SJSA1 (cell line): ENCODE measurements at places on chromosomes 3 and 15.

DNA sequence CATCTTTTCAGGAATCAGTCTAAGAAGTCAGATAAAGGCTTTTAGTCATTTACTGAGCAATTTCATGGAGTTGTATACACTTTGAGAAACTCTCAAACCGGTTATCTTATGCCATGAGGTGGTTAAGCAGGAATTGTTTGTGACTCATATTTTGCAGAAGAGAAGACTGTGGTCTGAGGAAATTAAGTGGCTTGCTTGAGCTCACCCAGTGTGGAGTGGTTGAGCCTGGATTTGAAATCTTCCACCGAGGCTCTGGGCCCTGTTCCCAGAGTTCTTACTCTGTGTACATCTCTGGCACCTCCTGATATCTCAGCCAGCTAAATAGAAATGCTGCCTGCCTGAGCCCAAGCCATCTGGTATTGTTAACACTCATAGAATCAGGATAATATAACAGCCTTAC is 37.8 kb upstream of the BCL6 start:
- no peak for DNase-seq

- no peak for DNase-seq
Observed at GRCh38 chr3:105255350-105255749, 111.4 kb upstream of the ALCAM start.

DNA sequence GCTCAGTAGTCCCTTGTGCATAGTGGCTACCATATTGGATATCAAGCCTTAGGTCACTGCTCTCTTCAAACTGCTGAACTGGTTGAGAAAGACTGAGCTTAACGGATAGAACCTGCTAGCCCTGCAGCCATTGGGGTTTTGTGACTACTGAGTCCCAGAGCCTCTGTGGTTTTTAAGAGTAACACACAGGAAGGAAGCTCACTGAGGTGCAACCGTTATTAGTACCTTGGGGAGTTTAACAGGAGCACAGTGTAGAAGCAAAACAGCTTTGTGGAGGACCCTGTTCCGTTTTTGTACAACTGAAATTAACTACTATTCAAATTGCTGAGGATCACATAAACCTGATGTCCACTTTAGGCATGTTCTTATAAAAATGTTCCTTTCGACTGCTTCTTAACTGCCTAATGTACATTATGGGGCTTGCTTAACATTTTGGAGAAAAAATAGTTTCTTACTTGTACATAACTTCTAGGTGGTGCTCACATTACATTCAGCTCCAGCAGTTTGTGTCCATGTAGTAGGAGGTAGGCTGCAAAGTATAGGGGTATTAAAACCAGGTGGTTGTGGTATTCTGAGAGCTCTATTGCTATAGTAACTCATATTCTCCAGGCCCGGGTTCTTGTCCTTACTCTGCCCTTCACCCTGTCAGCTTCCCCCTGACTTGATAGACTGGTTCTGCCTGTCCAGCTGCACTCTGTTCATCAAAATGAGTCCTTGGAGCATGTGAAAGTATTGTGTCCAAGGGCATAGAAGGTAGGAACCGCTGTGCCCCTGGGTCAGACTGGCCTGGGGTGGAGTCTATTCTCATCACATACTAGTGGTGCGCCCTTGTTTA is 17.3 kb downstream of the PXK start:
- no peak for DNase-seq

- DNase-seq: no peak
Observed at GRCh38 chr15:79172801-79173460, 82.4 kb upstream of the RASGRF1 start.

DNA sequence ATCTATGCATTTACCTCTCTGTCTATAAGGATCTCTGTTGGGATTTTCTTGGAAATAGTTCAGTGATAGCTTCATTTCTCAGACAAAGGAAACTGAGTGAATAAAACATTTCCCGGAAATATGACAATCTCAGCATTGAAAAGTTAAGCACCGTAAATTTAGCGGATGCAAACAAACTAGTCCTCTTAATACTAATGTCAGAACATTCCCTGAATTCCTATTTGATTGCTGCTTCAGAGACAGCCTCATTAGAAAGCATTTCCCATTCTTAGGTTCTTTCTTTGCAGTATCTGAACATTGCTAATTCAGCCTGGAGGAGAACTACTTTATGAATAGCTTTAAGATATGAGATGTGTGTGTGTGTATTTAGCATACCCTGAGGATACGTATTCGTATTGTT is 101.3 kb downstream of the NR2F2 start:
- DNase-seq: no peak

DNA sequence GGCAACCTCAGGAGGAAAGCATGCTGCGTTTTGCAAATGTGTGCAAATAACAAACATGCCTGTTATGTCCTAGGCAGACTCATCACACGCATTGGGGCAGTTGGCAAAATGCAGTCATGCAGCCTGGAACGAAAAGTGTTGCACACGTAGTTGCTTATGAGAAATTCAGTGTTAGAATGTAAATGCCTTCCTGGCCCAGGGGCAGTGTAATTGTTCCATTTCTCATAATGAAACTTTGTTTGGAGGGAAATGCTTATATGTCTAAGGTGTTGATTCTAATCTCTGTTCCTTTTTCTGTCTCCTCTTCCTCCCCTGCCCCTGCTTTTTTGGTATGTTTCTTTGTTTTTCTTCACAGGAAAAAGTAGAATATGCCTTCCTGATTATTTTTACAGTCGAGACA is 156.0 kb downstream of the CACNA1D start:
- DNase-seq: no peak

GRCh38 chr3:157248590-157249422 is 88.9 kb upstream of the CCNL1 start:
- peak; percentile 71 for DNase-seq

- DNase-seq: peak; percentile 59
Observed at GRCh38 chr15:70127288-70127746, 29.6 kb upstream of the TLE3 start.

- DNase-seq: peak; percentile 66
Observed at GRCh38 chr15:28955160-28955992, 69.6 kb downstream of the APBA2 start.

- DNase-seq: no peak
Observed at GRCh38 chr3:8103954-8104353, 397.7 kb upstream of the LMCD1 start.

DNA sequence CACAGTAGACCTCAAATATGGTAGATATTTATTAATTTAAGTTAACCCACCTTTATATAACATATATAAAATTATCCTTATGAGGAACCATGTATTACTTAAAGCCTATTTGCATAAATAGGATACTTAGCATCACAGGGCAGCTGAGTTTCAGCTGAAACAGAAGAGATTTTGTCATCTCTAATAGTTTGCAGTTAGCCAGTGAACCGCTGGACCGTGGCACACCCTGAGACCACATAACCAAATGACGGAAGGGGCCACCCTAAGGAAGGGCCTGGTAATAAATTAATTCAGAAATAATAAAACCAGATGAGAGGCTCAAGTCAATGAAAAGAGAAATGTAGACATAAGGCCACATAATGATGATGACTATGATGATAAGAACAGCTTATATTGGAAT is 107.7 kb downstream of the MYO5A start:
- DNase-seq: no peak

- no peak for DNase-seq
Observed at GRCh38 chr3:137061186-137061585, 103.4 kb downstream of the IL20RB start.

- no peak for DNase-seq
Observed at GRCh38 chr15:53591041-53591440, 168.4 kb downstream of the WDR72 start.

DNA sequence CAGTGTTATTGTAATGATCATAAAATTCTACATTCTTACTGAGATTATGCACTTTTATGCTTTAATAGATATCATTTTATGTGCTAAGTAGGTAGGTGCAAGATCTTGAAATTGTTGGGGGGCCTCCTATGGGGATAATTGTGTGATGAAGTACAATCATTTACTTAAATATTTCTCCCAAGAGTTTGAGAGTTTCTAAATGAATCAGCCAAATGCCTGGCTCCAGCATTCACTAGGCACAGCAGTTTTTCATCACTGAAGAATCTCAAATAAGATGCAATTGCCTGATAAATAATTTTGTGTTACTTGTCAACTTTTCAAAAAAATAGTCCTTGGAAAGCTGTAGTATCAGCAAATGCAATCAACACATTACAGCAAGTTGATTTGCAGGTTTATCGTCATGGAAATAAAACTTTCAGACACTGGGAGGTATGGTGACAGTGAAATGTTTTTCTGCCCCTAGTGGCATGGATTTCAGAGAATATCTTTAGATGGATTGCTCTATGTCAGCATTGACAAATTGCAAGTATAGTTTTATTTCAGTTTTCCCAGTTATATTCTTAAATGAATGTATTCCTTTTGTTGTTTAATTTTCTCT is 167.1 kb downstream of the NEK11 start:
- DNase-seq: no peak

GRCh38 chr3:32797776-32798175 is 20.0 kb upstream of the TRIM71 start:
- DNase-seq: no peak

DNA sequence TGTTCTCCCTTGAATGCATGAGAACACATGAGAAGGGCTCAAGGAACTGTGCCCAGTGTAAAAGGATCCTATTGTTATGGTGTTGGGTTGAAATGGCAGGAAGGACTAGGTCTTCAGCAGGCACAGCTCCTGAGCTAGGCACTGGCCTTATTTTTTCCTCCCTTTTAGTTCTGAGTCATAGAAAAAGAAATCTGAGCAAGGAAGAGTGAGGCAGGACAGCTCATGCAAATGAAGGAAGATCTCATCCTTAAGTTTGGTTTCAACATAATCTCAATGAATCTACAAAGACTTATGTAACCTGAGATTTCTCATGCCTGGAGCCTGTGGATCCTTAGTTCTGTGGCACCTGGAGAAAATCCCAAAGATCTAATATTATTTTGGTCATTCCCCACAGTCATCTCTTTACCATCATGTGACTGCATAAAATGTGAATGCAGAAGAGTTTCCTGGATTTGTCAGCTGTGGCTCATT is 188.6 kb upstream of the TBL1XR1 start:
- no peak for DNase-seq

GRCh38 chr15:88681610-88682221 is 42.9 kb downstream of the ISG20 start:
- DNase-seq: no peak

DNA sequence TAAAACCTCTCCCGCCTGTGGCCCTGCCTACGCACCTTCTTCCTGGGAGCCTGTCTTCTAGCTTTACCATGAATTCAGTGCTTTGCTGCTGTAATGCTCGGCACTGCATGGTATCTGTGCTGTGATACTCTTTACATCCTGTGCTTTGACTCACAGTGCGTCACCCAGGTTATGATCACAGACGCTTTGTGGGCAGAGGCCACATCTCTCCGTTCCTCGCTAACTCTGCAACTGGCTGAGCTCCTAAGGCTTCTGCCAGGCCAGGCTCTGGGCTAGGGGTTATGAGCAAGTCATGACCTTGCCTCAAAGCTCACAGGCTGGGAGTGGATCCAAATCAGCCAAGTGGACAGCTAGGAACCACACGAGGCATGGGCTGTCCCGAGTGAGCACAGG is 23.2 kb downstream of the SPTBN5 start:
- DNase-seq: no peak

GRCh38 chr3:127747066-127747465 is 74.3 kb downstream of the ABTB1 start:
- DNase-seq: no peak

DNA sequence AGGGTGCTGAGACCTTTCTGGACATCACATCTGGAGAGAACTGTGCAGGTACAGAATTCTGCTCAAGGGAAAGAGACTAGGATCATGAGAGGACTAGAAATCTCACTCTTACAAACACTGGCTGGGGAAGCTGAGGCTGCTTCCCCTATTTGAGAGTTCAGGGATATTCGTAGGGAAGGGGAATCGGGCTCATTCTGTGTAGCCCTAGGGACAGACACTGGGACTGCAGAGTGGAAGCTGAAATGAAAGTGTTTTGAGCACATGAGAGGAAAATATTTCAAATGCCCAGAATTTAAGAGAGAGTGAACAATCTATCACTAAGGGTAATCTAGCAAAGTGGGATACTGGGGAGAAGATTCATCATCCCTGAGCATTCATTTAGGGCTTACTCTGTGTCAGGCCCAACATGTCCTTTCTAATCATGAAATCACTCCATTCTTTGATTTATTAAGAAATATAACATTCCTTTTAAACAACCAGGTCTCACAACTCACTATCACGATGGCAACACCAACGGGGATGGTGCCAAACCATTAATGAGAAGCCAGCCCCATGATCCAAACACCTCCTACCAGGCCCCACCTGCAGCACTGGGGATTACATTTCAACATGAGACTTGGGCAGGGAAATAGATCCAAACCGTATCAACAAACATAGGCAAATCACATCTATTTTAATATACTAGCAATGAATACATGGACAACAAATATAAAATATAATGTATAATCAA is 63.0 kb downstream of the CPN2 start:
- no peak for DNase-seq

DNA sequence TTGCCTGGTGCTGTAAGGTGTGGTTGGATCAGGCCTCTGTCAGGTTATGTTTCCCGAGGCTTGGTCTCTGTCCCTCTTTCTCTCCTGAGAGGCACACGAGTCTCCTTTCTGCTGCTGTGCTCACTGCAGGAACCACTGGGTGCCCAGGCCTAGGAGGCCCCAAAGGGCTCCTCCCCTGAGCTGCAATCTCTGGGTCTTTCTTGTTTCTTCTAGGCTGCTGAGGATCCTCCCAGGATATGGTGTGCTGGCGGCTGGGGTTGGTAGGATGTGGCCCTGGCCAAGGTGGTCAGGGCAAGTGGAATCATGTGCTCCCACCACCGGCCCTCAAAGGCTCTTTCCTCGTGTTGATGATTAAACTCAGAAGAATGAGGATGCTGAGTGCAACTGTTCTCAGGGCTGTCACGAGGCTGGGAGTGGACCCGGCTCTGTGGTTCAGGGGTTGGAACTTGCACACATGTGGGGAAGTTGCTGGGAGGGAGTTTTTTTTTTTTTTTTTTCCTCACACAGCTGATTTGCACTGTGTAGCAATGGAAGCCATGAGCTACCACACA is 43.6 kb upstream of the CTSH start:
- peak; percentile 82 for DNase-seq

GRCh38 chr3:2880218-2880756 is 229.9 kb downstream of the IL5RA start:
- no peak for DNase-seq
